ENCODE measurements at places on chromosomes 2 and 18.

DNA sequence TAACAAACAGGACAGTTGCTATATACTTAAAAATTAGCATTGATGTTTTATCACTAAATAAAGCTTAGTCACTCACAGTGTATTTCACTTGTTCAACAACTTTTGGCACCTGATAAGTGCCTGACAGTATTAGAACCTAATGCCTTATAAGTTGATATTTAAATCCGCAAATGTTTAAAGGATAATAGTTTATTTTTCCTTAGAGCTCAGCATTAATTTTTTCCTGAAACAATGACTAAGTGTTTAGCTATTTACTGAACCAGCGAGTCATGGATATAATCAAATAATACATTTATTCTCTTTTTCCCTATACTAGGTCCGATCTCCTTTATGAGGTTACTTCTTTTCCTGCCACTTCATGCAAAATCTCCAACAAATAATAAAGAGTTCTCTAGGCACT lies 146.0 kb upstream of the PGAP1 start:
- DNase-seq = no peak

DNA sequence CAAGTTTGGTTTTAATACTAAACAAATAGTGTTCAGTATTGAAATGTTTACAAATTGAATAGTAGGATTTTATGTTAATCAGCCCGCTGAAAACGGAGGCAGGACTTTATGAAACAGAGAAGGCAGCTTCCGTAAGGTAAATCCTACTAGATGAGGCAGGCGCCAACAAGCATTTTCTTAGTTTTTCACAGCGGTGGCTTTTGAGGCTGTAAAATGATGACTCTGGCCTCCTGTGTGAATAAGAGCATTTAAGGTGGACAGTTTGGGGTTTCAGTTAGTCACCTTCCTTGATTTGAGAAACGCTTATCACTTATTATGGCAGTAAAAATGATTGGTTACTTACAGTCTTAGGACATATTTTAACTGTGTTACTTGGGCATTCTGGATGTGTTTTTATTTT lies 212.9 kb downstream of the PTGR3 start:
- DNase-seq = no peak

GRCh38 chr2:152565884-152566727 lies 151.2 kb downstream of the PRPF40A start:
- no peak for DNase-seq

DNA sequence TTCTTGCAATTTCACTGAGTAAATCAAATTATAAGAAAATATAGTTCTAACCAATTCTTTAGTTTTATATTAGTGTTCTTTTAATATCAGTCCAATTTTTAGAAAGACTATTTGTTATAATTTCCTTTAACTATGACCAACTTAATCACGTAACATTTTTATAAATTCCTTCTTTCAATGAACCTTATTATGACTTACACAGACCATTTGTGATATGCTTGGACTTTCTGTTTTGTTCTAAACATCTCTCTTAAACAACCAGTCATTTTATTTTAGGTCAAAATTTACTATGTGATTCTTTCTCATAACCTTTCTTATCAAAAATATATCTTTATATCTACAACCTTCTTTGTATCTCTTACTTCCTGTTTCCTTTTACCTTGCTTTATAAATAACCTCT lies 39.5 kb upstream of the DYNAP start:
- DNase-seq = no peak

DNA sequence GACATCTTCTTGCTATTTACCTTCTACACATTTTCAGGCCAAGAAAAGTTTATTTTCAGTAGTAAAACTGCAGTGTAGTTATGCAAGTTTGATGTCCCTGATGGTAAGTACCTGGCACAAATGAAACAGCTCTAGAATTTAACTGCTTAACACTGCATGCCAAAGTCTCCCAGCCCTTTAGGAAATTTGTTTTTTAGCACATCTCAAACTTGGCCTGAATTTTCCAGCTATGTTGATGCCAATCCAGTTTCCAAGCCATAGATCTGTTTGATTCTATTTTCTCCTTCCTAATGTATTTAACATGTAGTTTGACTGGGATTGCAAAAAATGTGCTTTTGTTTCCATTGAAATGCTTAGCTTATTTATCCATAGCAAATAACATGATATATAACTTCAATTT lies 29.3 kb upstream of the ZNF385B start:
- no peak for DNase-seq

GRCh38 chr2:116132833-116133232 lies 1681.7 kb upstream of the DDX18 start:
- DNase-seq = no peak

GRCh38 chr2:121129692-121130091 lies 155.3 kb downstream of the TFCP2L1 start:
- DNase-seq = no peak

DNA sequence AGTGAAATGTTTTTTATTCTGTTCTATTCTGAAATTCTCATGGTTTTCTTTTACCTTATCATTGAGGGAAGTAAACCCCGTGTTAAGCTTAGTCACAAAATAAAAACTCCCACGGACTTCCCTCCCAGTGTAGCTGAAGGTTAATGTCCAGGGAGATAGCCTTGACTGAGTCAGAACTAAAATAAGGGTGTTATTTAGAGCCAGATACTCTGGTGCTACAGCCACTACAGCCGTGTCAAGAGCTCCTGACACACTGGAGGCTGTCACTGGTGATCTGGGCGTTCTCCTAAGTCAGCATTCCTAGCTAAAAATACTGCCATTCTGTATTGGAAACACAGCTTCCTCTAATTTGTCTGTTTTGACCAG lies 82.0 kb upstream of the RANBP2 start:
- DNase-seq = no peak

DNA sequence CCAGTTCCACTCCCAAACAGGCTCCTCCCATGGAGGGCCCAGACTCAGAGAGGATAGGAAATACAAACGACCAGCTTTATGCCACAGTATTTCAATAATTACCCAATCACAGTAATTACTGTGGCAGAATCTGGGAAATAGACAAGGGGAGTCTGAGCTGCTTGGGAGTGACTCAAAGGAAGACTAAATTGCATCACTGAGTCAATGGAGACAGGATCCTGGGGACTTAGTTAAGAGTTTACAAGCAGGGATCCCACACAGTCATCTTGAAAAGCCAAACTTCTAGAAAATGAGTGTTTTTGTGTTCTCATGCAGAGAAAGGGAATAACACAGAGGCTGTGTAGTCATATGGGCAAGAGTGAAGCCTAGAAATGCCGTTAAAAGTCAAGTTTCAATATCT lies 1142.1 kb downstream of the CNTNAP5 start:
- DNase-seq = no peak

- no peak for DNase-seq
Observed at GRCh38 chr2:221484761-221485502, 87.2 kb downstream of the EPHA4 start.

DNA sequence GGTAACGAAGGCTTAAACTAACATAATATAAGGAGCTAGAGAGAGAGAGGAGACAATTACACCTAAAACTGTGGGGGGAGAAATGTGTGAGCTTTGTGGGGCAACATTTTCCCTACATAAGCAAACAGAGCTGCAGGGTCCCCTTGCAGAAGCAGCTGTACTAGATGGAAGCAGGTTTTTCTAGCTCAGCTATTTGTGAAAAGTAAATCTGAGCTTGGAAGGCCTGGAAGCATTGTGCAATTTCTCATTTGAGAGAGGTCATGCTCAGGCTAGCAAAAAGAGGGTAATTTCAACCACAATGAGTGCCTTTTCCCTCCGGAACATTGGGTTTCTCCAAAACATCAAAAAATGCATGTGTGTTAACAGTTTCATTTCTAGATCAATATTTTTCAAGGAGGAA lies 130.0 kb downstream of the ARL4C start:
- DNase-seq = no peak

DNA sequence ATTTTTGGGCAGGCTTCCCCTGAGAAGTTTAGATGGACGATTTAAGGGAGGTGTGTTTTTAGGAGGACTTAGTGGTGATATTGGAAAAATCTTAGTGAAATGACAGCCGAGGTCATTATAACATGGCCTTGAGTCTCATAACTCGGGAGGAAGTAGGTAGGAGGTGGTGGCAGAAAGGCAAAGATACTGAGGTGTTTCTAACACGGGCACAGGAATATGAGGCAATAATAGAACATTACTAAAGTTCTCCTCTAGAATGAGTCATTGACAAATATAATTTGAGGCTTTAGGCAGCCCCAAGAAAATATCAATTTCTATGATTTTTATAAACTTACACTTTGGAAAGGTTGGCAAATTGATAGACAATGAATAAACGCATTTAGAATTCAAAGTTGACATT lies 146.1 kb upstream of the ZEB2 start:
- DNase-seq = no peak

GRCh38 chr2:7165736-7166135 lies 248.5 kb downstream of the RNF144A start:
- no peak for DNase-seq

- no peak for DNase-seq
Observed at GRCh38 chr2:20179466-20179754, 45.5 kb downstream of the SDC1 start.

- DNase-seq = no peak
Observed at GRCh38 chr2:222572264-222572721, 83.6 kb downstream of the FARSB start.

DNA sequence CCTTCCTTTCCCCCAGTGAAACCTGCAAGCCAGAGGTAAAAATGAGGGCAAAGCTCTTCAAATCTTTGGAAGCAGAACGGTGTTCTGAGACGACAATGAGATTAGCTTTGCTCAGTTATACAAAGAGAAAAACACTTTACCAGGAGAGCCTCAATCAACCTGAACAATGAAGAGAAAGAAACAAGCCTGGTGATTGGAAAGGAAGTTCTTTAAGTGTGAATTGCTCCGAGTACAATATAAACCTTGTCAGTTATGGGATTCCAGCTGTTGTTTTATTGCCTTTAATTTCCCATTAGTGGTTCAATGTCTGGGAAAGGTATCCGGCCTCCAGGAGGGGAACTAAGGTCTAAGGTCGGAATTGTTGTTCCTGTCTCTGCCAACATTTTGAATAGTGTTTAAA lies 901.6 kb downstream of the EPHA4 start:
- DNase-seq = no peak

DNA sequence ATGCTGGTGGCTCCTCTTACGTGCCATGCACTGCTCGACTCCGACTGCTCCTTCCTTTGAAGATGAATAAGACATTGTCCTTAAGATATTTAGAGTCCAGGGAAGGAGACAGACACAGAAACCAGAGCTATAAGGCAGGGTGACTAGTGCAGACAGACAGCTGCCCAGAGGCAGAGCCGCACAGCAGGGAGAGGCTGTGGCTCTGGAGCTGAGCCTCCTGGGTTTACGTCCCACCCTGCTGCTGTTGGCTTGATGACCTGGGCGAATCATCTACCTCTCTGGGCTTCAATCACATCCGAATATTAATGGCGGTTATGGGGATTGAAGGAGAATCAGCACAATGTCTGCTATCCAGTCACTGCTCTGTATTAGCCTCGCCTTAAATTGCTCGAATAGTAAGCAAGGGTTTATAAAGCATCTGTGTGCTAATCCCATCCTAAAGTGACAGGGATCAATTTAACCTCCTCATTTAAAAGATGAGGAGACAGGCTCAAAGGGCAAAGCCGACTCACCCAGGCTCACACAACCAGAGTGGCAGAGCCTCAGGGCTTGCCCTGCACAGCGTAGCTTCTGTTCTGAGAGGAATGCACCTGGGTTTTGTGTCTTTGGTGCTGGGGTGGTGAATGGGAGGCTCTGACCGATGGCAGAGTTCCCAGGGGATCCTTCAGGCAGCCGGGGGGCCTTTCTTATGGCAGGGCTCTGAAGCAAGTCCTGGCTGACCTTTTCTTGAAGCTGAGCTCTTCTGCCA lies 284.1 kb downstream of the MYCN start:
- DNase-seq = no peak

DNA sequence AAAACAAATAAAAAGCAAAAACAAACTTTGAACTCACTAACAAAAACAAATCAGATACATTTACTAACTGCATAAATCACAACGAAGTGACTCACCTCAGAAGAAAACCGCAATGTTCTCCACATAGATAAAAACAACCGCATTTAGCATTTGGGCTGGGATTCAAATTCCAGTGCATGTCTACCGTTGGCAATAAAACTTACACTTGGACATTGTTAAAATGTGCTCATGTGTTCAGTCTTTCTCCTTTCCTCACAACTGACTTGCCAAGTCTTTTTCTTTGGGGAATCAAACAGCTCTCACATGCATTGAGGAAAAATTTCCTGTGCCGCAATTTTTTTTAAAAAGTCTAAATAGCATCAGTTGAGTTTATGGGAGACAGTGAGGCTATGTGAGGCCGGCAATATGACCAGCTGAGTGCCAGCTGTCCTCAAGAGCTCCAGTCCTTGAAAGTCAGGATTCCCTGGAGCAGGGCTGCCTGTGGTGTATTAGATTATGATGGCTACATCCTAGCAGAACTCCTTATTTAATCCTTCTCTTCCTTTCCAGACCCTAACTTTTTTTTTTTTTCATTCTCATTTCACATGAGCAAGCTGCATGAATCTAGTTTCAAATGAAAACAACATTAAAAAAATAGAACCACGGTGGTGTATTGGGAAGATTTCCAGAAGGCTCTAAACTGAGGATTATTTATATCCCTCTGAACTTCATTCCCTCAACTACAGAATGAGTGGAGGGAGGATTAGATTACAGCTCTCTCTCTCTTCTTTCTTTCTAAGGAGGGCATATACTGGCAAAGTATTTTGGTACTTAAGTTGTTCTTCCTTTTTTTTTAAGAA lies 70.2 kb upstream of the MEIS1 start:
- DNase-seq = no peak

- no peak for DNase-seq
Observed at GRCh38 chr2:60355849-60356261, 197.6 kb downstream of the BCL11A start.

DNA sequence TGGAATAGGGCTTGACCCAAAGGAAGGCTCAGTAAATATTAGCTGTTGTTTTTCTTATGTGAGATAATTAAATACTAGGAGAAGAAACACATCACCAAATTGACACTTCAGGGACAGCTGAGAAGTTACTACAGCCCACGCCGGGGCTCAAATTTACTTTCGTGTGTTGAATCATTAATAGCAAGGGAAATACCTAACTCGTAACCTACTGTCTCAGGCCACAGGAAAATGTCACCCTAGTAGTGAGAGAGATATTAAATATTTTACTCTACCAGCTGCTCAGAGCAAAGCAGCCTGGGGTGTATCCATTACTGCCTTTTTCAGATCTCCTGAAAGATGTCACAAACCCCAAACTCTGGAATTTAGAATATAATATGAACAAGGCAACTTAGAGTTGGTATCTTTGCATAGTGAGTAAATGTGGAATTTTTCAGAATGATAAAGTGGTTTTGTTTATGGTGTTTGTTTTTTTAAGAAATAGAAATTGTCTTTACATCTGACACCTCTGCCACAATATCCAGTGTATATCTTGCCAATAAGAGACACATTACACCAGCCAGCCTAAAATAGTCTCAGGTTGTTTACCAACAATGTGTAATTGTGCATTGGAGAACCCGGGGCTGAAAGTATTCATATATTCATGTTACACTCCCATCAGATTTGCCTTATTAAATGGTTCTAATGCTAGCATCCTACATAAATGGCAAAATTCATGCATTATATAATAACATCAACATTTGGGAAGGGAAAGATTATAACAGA lies 48.4 kb downstream of the ATP8B1 start:
- no peak for DNase-seq

GRCh38 chr18:78699499-78699898 lies 280.1 kb upstream of the SALL3 start:
- no peak for DNase-seq

Data from GM18507 (cell line).